Stimulated activated CD4-positive, alpha-beta T cell treated with anti-CD3 and anti-CD28 coated beads, TNF-alpha, amount 100 ng/mL, for 1 hour (primary cell): ENCODE measurements at places on chromosomes 4 and X.

DNA sequence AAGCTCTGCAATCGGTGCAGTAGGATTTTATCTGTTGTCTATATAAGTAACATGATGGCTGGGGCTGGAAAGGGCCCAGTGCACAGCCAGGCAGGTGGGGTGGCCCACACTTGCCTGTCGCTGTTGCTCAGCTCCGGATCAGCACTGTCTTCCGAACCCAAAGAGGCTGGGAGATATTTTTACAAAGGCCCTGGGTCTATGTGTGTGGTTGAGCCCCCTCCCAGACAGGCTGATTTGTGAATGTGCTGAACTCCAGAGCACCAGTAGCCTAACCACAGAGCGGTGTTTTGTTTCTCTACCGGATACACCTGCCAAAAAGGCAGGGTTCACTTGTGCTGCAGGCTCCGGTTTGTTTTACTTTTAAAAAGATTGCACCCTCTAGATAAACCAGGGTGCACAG, 33.5 kb upstream of the CHRNA9 start:
- DNase-seq = no peak

- no peak for DNase-seq
Measured at GRCh38 chr4:133389029-133389428, 239.9 kb downstream of the PCDH10 start.

GRCh38 chr4:41532336-41532735, 5.6 kb upstream of the LIMCH1 start:
- no peak for DNase-seq

GRCh38 chrX:74160816-74161215, 143.2 kb upstream of the ZCCHC13 start:
- DNase-seq = no peak

DNA sequence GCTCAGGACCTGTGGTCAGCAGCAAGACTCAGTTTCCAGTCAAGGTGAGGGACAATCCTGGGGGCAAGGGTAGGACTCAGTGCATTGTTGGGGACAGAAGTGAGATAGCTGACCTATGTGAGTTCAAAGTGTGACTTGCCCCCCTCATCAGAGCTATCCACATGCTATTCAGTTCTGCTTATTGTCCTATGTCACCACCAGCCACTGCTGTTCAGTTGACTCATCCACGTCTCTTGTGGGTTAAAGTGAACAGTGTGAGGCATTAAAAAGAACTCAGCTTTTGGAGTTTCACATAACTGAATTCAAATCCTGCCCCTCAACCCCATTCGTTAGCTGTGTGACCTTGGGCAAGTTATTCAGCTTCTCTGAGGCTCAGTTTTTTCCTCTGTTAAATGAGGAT, 4.4 kb upstream of the APLN start:
- no peak for DNase-seq

DNA sequence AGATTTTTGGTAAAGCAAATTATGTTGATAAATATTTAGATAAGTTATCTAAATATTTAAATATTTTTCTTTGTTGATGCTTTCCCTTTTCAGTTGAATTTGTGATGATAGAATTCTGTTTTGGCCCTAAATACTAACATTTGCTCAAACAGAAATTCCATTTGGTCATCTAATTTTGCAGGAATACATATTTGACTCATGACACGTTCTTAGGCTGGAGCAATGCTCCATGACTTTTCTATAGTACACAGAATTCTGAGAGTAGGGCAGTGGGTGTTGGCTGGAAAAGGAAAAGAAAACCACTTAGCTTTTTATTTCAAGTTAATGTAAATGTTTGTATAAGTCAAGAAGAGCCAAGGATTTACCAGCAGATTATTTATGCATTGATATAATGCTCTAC, 58.6 kb upstream of the GK2 start:
- DNase-seq = no peak

DNA sequence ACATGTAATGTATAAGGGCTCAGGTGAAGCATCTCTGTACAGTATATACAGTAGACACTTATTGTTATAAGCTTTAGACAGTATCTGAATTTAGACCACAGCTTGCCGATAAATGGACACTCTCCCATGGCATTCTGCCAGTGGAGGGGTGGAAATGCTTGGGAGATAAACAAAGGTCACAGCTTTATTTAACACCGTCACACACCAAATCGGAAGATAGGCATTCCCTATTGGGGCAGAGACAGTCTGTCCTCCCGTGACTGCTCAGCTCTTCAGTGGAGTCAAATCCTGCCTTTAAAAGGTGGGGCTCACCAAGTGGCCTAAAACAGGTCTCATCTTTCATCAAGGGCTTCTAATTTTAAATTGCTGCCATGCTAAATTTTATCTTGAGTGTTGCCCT, 178.8 kb downstream of the CAMK2D start:
- no peak for DNase-seq

- DNase-seq = no peak
Measured at GRCh38 chr4:30930276-30930675, 210.1 kb downstream of the PCDH7 start.

DNA sequence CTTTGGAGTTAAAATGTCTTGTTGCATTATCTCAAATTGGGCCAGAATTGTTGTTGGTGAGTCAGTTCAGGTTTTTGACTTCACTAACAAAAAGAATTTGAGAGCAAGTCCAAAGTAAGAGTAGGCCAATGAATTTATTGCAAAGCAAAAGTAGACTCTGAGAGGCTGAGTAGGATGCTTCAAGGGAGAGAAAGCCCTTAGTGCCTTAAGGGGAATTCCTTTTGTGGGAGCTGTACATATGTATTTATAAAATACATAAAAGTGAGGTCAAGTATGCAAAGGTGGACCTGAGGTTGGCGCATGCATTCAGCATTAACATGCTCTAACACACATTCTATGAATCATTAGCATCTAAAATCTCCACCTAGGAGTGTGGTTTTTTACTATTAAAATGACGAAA, 565.4 kb downstream of the GRXCR1 start:
- DNase-seq = no peak

- no peak for DNase-seq
Measured at GRCh38 chr4:76201276-76201675, 12.3 kb downstream of the SCARB2 start.

- DNase-seq = no peak
Measured at GRCh38 chrX:34880656-34881055, 61.9 kb upstream of the FAM47B start.

DNA sequence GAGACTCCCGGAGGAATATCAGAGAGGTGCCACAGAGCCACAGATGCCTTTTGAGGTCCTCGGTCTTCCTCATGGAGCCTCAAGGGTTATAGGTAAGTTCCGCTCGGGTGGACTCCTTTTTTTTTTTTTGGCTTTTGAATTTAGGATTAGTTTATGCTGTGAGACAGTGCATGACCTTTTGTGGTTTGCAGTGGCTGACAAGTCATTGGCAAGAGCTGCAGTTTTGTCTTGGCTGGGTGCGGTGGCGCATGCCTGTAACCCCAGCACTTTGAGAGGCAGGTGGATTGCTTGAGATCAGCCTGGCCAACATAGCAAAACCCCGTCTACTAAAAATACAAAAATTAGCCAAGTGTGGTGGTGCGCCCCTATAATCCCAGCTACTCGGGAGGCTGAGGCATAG, 4.5 kb upstream of the GRSF1 start:
- no peak for DNase-seq

DNA sequence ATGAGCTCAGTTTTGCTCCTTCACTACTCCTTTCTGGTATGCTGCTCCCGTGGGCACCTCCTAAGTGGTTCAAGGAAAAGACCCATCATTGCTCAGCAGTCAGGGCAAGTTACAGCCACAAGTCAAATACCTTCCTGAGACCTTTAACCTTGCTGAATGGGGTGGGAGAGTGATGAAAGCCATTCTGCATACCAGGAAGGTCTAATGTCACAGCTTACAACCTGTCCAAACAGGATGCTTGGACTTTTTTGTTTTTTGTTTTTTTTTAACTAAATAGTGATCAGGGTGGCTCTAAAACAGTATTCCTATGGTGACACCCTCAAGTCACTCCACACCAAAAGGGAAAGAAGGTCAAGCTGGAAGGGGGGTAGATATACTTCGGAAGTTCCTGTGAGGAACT, 93.1 kb downstream of the GPC3 start:
- no peak for DNase-seq

GRCh38 chrX:8141896-8142295, 29.2 kb downstream of the VCX2 start:
- DNase-seq = no peak

- no peak for DNase-seq
Measured at GRCh38 chr4:109627361-109627760, 67.3 kb downstream of the MCUB start.

DNA sequence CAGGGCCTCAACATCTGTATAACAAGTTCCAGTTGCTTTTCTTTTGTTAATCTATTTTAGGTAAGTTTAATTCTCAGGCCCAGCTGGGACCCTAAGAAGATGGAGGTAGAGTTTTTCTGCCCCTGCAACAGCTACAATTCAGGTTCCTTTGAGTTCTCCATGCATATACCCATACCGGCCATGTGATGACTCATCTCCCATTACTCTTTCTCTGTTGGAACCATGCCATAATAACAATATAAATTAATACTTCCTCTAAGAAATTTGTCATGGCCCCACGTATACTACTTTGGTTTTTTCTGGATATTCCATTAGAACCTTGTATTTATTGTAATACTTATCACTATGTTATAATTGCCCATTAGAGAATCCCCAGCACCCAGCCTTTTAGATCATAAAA, 1.3 kb upstream of the INTU start:
- DNase-seq = no peak
